Liver (tissue), 10 donors: ENCODE measurements at places on chromosomes 7 and 10. TPM values are rescaled to one million over a fixed set of nuclear protein-coding genes. Genes with fewer than 3 reads are reported as not detected.

Gene EGFR
- polyA plus RNA-seq = 22.6 TPM

- no peak for DNase-seq
Observed at GRCh38 chr10:84172467-84173356, 889 bp upstream of the GPR15LG start.

DNA sequence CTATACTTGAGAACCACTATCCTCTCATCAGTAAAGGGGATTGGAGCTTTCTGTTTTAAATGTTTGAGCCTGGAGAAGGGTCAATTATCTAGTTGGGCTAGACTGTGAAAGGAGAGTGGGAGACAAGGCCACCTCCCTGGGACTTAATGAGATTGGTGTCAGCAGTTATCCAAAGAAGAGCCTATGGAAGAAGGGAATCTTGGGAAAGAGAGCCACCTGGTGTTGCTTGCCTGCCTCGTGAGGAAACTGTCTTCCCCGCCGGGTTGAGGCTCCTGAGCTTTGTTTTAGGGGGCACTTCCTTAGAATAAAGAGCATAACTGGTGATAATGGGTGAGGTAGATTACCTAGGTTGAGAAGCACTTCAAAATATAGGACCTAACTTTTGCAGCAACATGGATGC is 32.0 kb upstream of the ABCB4 start:
- DNase-seq = no peak

DNA sequence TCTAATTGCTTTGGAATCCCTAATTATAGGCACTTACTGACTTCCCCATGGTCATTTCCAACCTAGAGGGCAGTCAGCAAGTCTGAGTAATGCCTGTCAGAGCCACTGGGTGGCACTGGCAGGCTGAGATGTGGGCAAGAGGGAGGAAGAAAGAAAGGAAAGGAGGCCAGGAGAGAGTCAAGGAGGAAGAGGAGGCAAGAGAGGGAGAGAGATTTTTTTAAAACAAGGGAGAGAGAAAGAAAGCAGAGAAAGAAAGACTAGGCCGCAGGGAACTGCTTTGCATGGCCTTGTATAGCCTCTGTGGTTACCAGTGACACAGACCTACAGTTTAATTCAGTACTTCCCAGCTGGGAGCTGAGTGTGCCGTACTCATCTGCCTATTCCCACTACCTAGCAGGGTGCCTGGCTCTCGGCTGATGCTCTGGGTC is 210.4 kb upstream of the ADO start:
- peak; percentile 46 for DNase-seq

- DNase-seq = no peak
Observed at GRCh38 chr7:78151229-78151628, 352.7 kb downstream of the PHTF2 start.

- no peak for DNase-seq
Observed at GRCh38 chr7:105776986-105777910, 99.2 kb downstream of the ATXN7L1 start.

Gene STYXL1
- 27.5 TPM for polyA plus RNA-seq

DNA sequence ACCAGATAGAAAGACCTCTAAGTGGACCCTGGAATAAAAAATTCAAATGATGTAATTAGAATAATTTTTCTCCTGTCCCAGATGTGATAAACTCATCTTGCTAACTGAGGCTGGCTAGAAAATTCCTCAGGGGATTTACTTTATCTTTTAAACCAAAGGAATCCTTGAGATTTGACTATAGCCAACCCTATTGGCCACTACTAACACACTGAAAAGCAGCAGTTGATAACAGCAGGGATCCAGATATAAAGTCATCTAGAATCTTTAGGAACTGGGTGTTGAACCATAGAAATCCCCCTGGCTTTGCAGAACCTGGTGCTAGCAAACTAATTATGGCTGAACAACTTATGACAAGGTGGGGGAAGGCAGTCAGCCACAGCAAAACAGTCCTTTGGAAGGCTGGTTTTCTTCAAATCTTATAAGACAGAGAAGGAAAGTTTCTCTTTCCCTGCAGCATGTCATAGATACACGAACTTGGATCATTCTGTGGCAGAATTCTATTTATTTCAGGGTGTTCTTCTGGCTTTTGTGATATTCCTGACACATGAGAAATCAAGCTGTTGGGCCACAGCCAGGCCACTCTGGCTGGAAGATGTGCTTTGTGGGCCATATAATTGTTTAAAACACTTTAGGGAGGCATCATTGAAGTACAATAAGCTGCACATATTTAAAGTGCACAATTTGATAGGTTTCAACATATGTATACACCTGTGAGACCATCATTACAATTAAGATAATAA is 643.6 kb downstream of the SORCS3 start:
- DNase-seq = no peak

- DNase-seq = no peak
Observed at GRCh38 chr10:78688230-78688900, 380.4 kb upstream of the ZMIZ1 start.

Gene CLRN3
- 8.1 TPM for polyA plus RNA-seq

GRCh38 chr7:128591705-128592104 is 80.4 kb upstream of the GARIN1A start:
- DNase-seq = no peak

DNA sequence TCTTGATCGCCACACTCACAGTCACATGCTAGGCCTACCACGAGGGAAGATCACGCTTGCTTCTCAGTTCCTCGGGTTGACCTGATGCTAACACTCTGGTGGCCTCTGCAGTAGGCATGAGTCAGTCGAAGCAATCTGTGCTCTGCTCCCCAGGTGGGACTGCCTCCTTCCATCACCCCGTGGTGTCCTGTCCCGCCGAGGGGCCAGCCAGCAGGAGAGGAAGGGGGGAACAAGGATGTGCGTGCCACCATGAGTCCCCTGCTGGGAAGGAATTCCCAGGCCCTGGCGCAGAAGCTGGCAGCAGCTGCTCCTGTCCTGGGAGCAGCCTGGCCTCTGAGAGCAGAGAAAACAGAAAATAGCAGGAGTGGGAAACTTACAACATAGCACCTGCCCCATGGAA is 695.0 kb upstream of the NRP1 start:
- no peak for DNase-seq

DNA sequence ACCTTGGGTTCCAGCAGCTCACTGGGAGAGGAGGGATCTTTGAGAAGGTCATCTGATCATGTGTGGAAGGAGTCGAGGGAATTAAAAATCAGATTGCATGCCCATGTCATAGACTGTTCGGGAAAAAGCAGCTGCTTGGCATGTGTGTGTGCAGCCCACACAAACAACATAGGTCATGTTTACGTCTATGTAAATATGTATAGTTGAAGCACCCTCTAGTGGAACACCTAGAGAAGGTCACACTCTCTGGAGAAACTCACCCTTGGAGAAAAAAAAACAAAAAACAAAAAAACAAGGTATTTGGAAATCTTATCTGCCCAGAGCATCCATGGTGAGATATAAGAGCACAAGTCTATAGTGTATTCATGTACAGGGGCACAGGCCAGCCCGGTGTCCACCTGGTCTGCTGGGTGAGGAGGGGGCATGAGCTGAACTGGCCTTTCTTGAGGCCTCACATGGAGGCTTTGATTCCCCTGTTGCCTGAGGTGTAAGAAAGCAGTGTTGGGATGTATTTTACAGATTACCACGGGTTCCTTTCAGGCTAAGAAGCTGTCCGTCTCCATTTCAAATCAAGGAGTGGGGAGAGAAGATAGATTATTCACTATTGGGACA is 98.0 kb downstream of the NPY start:
- DNase-seq = no peak

GRCh38 chr7:136016649-136017395 is 39.7 kb upstream of the MTPN start:
- no peak for DNase-seq

- no peak for DNase-seq
Observed at GRCh38 chr7:2904202-2904601, 60.1 kb upstream of the GNA12 start.

Gene CREB5
- polyA plus RNA-seq = 0.64 TPM

DNA sequence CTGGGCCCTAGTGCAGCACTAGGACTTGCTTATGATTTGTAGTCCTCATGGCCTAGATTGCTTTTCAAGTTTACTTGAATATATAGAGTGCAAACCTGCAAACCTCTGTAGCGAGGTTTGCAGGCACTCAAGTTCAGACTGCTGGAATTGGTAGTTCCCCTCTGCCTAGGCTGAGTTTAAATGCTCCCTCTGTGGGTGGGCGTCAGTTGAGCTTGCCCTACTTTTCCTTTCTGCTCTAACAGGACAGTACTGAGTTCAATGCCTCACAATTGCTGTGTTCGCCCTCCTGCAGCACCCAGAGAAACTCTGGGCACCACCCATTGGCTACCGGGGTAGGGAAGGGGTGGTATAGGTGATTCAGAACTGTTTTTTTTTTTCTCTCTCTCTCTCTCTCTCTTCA is 31.6 kb downstream of the MYO3A start:
- DNase-seq = no peak

GRCh38 chr10:24951201-24952142 is 934 bp downstream of the PRTFDC1 start:
- DNase-seq = peak; percentile 44

DNA sequence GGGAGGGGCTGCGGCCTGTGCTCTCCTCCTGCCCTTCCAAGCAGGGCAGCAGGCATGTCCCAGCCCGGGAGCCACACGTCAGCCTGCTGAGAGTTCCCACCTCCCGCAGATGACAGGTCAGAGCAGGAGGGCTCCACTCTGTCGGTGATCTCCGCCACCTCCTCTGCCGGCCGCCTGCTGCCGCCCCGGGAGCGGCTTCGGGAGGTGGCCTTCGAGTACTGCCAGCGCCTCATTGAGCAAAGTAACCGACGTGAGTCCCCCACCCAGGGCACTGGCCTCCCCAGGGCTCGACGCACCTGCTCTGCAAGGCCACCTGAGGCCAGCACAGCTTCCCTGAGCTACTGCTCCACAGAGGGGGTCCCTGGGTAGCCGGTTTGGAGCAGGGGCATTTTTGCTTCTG is 9.4 kb downstream of the AP5Z1 start:
- DNase-seq = no peak

Gene RNF148
- not detected for polyA plus RNA-seq

DNA sequence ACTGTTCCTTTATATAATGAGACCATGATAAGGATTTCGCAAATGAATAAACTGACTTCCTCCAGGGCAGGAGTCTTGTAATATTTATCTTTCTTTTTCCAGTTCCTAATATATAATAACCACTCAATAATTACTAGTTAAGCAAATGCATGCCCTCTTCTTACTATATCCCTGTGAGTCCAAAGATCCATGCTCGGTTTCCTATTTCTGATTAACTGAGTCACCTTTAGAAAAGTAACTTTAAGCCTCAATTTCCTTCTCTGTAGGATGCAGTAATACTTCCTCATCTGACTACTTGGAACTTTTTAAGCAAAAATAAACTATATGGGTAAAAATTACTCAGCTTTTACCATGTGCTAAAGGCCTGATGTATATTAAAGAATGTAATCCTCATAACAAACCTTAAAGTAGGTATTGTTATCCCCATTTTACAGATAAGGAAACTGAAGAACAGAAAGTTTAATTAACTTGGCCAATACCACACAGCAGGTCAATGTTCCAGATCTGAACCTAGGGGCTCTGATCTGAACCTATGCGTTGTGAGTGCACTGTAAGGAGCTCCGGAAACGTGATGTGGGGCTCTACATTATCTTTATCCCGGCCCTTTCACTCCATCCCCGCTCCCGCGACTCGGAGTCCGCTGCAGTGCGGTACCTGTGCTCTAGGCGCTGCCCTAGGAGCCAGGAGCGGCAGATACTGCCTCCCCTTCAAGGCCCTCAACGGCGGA is 458 bp downstream of the COX15 start:
- no peak for DNase-seq

DNA sequence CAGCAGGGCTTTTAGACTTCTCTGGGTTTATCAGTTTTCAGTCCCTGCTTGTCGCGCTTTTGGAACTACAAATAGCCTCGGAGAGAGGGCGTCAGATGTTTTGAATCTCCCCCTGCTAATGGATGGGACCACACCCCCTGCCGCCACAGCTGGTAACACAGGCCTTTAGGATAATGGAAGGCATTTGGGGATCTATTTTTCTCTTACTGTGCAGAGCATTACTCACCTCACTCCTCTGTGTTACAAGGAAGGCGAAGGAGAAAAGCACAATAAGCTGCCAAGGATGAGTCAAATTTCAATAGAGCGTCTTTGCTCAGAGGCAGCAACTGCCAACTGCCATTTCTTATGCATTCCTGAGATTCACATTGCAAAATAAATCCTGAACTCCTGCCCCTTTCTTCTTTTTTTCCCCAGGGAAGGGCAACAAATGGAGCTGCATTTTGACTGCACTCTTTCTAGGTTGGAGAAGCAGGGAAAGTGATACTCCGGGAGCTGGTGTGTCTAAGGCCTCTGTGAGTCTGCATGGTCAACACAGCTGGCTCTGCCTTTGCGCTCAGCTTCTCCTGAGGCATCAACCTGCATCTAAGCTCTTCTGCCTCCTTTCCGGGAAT is 31.5 kb upstream of the SMNDC1 start:
- DNase-seq = no peak

DNA sequence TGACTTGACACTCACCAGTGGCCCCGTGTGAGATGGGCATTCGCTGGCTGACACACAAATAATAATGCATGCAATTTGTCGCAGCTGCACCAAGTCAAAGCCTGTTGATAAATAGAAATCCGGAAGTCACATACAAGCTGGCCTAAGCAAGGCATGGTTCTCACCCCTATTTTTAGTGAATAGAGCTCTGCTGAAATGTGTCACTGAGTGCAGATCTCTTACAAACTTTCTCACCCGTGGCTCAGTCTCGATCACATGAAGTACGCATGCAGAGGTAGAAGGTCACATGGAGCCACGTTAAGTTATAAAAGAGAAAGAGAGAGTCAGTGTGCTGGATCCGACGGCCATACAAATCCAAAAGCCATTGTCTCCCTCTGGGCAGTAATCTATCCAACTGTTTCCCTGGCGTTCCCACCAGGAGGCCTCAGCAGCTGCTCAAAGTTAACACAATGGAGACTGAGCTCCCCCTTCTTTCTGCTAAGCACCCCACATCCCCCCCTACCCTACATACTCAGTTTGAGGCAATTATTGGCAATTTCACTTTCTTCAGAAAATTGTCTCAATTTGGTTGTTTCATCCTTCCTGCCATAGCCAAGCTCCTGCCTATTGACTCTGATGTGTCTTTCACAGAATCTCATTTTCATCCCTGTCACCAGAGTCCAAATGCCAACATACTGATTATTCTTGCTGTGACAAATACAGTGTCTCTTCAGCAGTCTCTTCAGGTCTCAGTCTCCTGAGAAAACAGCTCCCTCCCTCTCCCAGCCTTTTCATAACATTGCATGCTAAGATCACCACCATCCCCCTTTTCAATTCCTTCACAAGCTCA is 473.3 kb upstream of the NRP1 start:
- no peak for DNase-seq

Gene DUS4L
- 3.4 TPM for polyA plus RNA-seq

Gene FGFBP3
- polyA plus RNA-seq = 0.14 TPM

DNA sequence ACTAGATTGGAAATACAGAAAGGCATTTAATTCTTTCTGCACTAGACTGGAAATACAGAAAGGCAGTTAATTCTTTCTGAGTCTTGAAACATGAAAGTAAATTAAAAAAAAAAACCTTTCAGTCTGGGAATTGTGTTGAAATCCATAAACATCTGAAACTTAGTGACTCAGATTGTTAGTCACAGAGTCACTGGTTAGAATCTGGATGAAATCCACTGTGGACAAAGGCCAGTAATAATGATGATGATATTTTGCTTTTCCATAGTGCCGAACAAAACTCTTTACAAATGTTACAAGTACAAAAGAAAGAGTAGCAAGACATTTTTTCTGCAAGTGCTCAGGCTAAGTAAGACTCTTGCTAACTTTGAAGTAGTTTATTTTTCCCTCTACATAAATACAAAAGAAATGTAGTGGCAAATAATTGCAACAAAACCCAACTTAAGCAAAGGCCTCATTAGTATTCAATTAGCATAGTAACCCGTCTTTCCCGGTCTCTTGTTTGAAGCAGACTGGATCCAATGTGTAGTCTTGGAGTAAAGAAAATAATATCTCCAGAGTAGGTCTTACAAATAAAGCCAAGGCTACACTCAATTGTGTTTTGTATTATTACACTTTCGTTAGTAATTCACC is 5.8 kb upstream of the PRTFDC1 start:
- DNase-seq = no peak

Gene ACSM6
- not detected for polyA plus RNA-seq

Gene MMD2
- not detected for polyA plus RNA-seq
